ENCODE measurements at places on chromosomes 12 and 14.
A peak's percentile ranks its signal among the peaks of the same experiment; 100 is the strongest.

DNA sequence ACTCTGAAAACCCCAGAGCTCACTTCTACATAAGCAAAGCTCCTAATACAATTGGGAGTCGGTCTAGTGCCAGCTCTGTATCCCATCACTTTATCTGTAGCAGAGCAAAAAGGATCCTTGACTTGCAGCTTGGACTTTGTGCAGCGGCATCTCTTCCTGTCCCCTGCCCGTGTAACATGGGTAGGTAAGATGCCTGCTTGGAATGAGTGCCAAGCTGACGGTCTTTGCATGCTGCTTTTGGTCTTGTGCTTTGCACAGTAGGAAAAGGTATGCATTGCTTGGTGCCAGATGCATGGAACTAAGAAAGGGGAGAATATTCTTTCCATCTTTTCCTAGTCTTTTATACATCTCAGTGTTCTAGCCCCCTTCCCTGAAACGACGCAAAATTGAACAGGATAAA is 6.9 kb upstream of the PLEKHH1 start:
- no peak for DNase-seq

- DNase-seq, result no peak
These were observed 390.1 kb upstream of the PDE3A start for GRCh38 chr12:19978193-19978592.

DNA sequence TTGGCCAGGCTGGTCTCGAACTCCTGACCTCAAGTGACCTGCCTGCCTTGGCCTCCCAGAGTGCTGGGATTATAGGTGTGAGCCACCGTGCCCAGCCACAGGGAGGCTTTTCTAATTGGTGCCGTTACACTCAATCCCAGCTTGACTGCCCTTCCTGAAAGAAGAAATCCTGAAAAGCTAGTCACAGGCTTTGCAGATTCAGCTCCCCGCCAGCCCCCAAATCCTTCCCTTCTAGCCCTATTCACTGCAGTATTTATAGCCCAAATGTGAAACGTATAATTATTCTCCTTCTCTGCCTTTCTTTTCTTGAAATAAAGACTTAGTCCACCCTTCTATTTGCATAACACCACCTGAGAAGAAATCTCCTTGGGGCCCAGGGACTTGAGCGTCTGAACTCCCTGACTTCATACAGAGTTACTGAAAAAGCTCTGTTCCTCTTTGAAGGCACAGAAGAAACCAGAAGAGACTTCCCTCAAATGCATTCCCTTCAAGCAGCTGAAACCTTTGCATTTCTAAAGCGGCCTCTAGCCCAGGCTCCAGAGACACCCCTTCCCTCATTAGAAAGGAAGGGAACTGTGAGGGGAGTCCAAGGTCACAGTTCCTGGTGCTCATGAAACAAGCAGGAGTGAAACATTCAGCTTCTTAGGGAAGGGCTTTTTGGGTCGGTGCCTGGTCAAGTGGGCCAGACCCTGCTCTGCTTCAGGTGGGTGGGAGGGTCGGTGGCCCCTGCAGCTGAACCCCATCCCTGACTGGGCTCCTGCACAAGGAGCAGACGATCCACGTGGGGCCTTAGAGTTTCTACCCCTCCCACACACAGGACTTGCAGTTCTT is 42.3 kb upstream of the BATF start:
- no peak for DNase-seq

DNA sequence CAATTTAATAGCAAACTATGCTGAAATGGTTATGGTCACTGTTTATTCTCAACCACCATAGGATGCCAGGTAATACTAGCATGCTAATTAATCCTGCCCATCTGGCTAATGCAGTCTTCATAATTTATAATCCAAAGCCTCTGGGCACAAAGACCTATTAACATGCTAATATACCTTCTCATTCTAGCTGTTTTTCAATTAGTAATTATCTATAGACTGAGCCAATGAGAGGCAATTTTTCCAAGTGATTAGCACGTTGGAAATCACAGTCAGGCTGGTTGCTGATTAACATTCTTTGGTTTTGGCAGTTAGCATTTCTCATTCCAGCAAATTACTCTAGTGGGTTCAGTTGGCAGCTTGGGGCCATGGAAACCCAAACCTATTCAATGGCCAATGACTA is 357.2 kb downstream of the SEC23A start:
- DNase-seq, result no peak

- no peak for DNase-seq
These were observed 3.1 kb upstream of the CDCA4 start for GRCh38 chr14:105023791-105024480.

DNA sequence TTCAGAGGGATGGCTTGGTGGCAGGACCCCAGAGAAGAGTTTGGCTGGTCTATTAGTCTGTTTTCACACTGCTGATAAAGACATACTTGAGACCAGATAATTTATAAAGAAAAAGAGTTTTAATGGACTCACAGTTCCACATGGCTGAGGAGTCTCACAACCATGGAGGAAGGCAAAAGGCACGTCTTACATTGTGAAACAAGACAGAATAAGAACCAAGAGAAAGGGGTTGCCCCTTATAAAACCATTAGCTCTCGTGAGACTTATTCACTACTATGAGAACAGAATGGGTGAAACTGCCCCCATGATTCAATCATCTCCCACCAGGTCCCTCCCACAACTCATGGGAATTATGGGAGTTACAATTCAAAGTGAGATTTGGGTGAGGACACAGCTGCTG is 78.5 kb upstream of the SSTR1 start:
- DNase-seq, result no peak

DNA sequence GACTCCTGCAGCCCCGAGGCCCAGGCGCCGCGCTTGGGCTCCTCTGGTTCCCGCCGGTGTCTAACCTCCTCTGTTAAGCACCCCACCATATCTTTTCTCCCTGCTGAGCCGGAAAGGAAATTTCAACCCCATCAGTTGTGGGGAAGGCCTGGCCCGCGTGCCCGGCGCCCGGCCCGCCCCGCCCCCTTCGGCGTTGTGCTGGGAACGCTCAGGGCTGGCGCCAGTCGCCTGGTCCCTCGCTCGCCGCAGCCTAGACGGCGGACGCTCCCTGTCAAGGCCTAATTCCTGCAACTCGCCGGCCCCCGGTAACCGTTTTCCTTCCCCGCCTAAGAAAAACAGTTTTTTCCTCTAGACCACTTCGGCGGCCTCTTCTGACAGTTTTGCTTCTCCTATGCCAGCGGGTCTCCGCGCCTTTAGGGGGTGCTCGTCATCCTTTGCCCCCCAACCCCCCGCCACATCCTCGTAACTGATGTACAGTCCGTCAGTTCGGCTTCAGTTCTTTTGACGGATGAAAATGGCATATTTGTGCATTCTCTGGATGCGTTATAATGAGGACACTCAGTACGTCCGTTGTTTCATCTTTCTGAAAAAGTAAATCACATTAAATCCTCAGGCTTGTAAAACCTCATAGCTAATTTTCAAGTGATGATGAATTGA is 506 bp upstream of the NAP1L1 start:
- DNase-seq, result peak; percentile 31

GRCh38 chr12:46452061-46452615 is 79.6 kb upstream of the SLC38A2 start:
- no peak for DNase-seq

GRCh38 chr14:64634558-64634957 is 69.7 kb upstream of the PLEKHG3 start:
- no peak for DNase-seq

DNA sequence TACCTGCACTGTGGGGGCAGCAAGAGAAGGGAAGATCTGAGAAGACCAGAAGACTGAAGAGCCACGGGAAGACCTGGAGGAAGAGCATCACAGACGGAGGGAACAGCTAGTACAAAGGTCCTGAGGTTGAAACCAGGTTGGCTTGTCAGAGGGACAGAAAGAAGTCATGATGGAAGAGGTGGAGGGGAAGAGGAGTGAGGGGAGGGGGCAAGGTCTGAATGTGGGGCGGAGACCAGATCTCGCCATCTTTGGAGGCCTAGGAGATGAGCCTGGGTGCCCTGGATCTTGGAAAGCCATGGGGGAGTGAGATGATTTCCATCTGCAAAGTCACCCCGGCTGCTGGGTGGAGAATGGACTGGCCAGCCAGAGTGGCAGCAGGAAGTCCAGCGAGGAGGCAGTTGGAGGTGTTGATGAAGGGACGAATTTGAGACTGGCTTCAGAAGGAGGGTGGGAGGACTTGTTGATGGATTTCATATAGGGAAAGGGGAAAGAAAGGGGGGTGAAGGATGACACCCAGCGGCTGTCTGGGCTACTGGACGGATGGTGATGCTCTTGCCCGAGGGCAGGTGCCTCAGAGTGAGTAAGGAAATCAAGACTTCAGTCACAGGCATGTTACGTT is 14.6 kb upstream of the UBC start:
- DNase-seq, result no peak

DNA sequence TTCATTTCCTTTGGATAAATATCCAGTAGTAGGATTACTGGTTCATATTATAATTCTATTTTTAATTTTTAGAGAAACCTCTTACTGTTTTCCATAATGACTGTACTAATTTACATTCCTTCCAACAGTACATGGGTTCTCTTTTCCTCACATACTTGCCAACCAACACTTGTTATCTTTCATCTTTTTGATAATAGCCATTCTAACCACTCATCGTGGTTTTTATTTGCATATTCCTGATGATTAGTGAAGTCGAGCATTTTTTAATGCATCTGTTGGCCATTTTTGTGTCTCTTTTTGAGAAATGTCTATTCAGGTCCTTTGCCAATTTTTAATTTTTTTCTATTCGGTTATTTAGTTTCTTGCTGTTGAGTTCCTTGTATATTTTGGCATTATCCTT is 457.7 kb upstream of the PDE3A start:
- DNase-seq, result no peak

- DNase-seq, result no peak
These were observed 4.7 kb downstream of the LYZ start for GRCh38 chr12:69352904-69353303.

DNA sequence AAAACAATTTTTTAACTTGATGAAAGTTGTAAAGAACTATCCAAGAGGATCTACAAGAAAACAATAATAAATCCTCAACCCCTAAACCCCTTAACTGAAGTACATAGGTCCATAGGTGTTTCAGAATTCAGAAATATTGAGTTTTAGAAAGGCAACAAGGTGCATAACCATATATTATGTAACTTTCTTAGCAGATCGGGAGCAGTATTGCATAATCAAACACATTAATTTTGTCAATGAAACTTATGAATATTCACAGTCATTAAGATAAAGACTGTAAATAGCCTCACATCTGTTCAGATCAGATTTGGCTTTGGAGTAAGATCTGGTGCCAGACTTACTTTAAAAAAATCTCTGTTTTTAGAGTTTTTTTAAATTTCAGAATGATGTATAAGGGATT is 647.1 kb upstream of the FLRT2 start:
- DNase-seq, result no peak

DNA sequence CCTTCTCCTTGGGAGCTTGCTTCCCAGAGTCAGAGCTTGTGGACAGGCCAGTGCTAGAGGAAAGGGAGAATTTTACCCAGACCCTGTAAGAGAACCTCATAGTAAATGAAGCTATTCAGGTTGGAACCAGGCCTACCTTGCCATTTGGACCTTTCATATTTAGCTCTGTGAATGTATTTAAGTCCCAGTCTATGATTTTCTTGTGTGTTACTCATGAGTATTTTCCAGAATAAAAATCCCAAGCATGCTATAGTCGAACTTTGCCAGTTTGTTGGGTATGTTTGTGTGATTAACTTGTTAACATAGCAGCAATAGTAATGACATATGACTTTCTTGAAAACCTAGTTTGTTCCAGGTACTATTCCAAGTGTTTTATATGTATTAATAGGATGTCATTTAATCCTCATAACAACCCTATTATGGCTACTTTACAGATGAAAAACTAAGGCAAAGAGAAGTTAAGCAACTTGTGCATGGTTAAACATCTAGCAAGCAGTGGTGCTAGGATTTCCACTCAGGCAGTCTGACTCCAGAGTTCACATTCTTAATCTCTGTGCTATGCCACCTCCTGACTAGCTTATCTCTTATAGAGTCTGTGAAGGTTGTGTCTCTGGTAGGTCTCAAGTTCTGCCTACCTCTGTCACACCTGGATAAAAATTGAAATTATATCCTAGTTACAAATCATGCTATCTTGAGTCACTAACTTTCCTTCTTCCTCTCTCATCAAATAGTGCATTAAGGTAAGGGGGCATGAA is 47.9 kb upstream of the GARIN2 start:
- DNase-seq, result no peak

GRCh38 chr12:42904683-42905418 is 315.3 kb upstream of the PRICKLE1 start:
- no peak for DNase-seq

- DNase-seq, result no peak
These were observed 72.7 kb downstream of the MYRFL start for GRCh38 chr12:69897744-69898143.

DNA sequence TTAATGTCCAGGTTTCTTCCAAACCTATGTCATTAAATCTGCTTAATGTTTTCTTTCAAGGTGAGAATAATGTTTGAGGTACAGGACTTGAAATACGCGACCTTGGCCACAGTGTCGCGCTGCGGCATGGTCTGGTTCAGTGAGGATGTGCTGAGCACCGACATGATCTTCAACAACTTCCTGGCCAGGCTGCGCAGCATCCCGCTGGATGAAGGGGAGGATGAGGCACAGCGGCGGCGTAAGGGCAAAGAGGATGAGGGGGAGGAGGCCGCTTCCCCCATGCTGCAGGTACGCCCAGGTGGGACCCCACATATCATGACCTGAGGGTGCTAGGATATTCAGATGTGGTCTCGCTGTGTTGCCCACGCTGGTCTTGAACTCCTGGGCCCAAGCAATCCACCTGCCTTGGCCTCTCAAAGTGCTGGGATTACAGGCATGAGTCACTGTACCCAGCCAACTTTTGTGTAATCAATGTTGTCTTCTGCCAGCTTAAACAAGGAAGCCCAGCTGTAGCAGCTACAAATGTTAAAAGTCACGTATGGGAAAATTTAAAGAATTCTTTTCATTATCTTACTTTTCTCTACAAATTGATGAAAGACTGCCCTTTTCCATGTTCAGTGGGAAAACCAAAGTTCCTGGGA is 50.8 kb downstream of the DYNC1H1 start:
- DNase-seq, result no peak

DNA sequence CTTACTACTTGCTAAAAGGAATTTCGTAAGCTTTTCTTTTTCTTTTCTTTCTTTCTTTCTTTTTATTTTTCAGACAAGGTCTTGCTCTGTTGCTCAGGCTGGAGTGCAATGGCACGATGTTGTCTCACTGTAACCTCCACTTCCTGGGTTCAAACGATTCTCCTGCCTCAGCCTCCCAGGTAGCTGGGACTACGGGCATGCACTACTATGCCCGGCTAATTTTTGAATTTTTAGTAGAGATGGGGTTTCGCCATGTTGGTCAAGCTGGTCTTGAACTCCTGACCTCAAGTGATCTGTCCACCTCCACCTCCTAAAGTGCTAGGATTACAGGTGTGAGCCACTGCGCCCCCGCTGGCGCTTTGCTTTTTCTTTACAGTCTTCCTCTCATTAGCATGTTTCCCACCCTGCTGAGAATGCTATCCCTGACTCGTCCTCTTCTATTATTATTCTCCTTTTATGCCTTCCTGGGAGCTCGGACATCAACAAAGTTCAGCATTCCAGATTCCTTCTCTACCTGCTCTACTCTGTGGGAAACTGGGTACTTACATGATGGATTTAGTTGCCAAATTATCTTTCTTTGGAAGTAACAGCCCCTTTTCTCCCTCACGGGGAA is 3.1 kb downstream of the MTHFD1 start:
- DNase-seq, result no peak

Data from stimulated activated CD8-positive, alpha-beta memory T cell treated with anti-CD3 and anti-CD28 coated beads, Interleukin-4, amount 100 ng/mL, for 1 hour (primary cell).